ENCODE measurements at places on chromosomes 1 and 21.
A peak's percentile ranks its signal among the peaks of the same experiment; 100 is the strongest.

- no peak for DNase-seq
Measured at GRCh38 chr1:74679811-74680210, 6.2 kb upstream of the ERICH3 start.

GRCh38 chr21:26850116-26850643 is 5.0 kb upstream of the ADAMTS1 start:
- DNase-seq, result no peak

DNA sequence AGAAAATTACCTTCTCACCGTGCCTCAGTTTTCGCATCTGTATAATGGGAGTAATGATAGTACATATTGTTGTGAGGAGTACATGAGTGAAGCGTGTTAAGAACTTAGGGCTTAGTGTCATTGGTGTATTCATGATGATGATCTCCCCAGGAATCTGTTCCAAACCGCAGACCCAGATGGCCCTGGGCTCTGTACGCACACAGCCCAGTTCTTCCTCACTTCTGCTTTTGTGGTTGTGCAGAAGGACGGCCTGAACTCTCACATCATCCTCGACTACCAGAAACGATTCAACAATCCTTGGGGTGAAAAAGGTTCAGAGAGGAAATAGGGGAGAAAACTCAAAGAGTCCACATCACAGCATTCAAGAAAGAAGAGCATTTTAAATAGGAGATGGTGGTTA is 323.0 kb downstream of the CAMTA1 start:
- no peak for DNase-seq

GRCh38 chr1:204513117-204513716 is 3.0 kb upstream of the MDM4 start:
- no peak for DNase-seq

- DNase-seq, result no peak
Measured at GRCh38 chr1:76546354-76546933, 320.8 kb upstream of the ST6GALNAC5 start.

DNA sequence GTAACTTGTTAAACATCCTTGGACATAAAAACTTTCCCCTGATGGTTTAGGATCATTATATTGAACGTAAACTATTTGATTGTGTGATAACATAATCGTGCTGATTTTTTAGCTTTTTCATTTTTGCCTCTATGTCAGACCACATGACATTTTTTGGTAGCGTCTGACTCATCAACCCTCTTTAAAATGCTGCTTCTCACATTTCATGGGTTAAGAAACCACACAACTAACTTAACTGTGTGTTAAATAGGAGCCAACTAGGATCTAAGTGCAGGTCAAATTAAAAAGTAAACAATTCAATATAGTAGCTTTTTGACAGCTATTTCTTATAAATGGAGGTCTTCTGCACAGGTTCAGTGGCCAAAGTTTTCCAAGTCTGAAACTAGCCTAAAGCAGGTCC is 9.8 kb downstream of the BTG3 start:
- DNase-seq, result no peak

DNA sequence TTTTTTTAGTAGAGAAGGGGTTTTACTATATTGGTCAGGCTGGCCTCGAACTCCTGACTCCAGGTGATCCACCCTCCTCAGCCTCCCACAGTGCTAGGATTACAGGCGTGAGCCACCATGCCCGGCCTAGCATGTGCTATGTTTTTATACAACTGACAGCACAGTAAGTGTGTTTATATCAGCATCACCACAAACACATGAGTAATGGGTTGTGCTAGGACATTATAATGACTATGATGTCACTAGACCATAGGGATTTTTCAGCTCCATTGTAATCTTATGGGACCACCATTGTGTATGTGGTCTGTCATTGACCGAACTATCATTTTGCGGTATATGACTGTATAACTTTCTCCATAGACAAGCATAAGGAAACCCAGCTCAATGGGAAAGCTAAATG is 6.3 kb downstream of the LEFTY2 start:
- DNase-seq, result no peak

GRCh38 chr1:177998696-177999631 is 29.1 kb upstream of the SEC16B start:
- DNase-seq, result no peak

- peak; percentile 96 for DNase-seq
Measured at GRCh38 chr1:35557118-35557610, at the start of gene KIAA0319L. KIAA0319L (minus strand) TSS chr1:35557403; CDS start chr1:35554491, 2,912 bp downstream.

DNA sequence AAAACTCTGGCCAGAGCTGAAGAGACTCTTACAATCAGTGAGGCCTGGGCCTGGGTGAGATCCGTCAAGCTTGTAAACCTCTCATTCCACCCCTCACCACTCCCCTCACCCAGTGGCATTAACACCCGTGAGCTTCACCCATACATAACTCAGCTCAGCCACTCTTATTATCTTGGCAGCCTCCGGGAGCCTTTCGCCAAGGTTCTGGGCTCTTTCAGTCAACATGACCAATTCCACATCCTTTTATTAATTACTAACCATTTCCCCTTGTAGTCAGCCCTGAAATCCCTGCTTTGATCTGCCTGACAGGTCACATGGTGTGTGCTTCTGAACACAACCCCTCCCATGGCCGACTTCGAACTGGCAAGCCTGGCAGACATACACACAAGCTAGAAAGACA is 134.8 kb downstream of the SETD4 start:
- peak; percentile 53 for DNase-seq

DNA sequence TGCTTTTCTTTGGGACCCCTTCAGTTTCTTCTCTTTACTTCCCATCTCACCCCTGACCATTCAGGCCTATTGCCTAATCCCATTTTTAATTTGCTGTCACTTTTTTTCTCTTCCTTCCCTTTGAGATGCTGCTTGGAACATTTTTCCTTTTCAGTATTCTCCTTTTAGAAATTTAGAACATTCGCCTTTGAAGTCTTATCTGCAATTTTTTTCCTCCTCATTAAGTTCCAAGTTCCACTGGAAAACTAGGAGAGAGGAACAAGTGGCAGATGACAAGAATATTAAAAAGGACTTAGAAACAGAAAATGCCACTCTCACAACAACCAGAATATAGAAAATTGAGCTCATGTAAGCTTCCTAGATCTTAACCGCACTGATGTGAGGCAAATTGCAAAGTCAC is 126.6 kb downstream of the PSMG1 start:
- DNase-seq, result no peak

DNA sequence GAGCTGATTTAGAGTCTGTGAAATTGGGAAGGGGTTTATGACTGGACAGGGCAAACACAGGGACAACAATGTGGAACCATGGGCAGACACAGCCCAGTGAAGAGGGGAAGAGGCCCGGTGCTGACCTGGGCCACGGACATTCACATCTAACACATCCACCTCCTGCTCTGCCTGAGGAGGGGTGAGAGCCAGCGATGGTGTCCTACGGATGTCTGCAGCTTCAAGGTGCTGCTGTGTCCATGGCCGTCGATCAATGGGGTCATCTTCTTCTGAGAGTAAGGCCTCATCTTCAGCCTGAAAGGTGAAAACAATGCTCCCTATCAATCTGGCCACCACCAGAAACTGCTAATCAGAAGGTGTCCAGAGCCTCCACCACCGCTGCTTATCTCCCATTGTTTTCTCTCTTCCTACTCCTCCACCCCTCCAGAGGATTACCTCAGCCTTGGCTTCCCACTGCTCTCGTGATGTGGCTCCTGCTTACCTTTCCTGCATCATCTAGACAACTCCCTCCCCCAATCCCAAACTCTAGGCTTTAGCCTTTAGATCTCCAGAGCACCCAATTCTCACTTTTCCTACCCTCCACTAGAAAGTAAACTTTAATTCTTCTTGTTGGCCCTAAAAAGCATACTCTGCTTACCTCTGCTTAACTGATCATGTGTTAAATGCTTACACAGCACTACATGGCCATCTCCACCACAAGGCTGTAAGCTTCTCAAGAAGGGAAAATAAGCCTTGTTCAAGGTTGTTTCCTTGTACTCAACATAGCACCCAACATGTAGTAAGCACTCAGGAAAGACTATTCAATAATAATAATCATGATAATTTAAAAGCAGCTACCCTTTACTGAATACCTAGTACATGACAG is 24.0 kb upstream of the ADAM30 start:
- no peak for DNase-seq

GRCh38 chr1:230504310-230504709 is 78.2 kb upstream of the PGBD5 start:
- DNase-seq, result no peak

DNA sequence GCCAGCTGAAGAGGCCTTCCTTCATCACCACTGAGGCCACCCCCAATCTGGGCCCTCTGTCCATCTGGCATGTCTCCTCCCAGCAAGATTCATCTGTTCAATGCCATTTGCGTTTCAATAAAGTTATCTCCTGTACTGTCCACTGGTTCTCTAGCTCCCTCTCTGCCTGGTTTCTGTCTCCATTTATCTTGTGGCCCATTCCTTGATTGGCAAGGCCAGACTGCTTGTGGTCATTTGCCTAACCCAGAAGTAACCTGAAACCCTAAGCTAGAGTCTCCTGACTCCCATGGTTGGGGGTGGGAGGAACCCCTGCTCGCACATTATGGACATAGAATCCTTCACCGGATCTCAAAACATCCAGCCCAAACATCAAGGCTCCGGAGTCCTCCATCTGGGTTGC is 2.1 kb upstream of the IPO9 start:
- DNase-seq, result no peak

- no peak for DNase-seq
Measured at GRCh38 chr1:1604374-1605033, 4.6 kb upstream of the FNDC10 start.

- no peak for DNase-seq
Measured at GRCh38 chr1:221562542-221563475, 179.1 kb downstream of the DUSP10 start.

DNA sequence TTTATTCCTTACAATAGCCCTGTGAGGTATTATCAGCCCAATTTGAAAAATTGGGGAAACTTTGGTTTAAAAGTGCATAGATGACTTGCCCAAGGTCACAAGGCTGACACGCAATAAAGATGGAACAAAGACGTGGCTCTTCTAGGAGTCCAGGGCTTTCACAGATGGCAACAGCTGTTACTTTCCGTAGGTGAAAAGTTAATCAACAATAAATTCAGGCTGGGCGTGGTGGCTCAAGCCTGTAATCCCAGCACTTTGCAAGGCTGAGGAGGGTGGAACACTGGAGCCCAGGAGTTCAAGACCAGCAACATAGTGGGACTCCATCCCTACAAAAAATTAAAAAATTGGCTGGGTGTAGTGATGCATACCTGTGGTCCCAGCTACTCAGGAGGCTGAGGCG is 87.8 kb upstream of the ATF3 start:
- no peak for DNase-seq

- no peak for DNase-seq
Measured at GRCh38 chr21:31366825-31367224, 22.8 kb upstream of the TIAM1 start.

- DNase-seq, result no peak
Measured at GRCh38 chr1:187876775-187877174, 1048.0 kb downstream of the PLA2G4A start.

DNA sequence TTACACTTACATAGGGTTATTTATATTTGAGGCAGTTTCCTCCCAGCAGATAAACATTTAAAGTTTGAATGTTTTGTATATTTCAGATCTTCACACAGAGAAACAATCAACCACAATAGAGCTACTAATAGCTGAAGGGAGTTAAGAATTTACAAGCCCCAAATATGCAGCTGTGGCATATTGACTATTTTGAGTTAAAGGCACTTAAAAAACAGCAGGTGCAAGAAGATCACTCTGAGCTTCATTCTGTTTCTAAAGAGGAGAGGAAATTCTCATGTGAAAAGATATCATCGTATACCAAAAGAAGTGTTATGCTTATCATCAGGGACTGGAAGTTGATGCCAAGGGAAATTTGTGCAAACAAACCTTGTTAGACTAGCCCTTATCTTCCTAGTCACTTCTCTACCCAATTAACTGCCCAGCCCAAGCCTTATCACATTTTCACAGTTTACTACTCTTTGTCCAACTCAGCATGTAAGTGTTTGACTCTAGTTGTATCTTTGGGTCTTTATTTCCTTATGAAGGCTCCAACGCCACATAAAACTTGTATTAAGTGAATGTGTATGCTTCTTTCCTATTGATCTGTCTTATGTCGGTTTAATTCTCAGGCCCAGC is 66.3 kb upstream of the COG2 start:
- DNase-seq, result no peak

DNA sequence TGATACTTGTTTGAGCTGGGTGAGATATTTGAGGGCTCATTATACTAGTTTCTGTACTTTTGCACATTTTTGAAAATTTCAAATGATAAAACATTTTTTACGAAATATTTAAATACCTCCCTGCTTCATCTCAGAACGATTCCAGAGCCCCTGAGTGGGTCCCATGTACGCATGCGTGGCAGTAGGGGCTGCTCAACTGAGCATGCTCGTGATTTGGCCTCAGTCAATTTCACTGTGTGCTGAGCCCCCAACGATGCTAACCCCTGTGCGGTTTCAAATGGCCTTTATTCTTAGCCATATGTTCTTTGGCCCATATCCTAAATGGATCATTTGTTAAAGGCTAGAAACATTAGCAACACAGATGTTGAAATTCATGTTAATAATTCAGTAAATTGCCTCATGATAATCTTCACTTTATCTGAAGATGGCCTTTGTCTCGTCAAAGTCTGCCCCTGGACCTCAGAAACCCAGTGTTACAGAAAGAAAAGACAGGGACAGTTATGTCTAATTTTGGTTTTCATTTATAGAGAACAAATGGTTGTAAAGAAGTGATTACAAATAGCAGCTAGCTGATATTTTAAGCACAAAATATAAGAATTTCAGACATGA is 108.2 kb downstream of the MRPS6 start:
- no peak for DNase-seq

DNA sequence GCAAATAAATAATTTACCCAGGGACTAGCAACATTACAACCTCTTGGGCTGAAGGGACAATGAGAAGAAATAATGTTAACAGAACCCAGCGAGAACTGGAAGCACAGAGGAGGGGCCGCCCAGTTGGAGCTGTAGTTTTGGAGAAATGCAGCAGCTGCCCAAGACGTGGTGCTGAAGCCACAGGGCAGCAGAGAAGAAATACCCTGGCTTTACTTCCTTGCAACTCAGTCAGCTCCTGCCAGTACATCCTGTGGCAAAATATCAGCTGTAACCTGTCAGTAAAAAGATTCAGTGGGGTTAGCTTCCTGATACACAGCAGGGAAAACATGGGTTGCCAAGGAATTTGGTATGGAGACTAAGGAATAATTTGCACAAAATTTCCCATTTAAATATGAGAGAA is 283.6 kb upstream of the USP25 start:
- DNase-seq, result peak; percentile 51

DNA sequence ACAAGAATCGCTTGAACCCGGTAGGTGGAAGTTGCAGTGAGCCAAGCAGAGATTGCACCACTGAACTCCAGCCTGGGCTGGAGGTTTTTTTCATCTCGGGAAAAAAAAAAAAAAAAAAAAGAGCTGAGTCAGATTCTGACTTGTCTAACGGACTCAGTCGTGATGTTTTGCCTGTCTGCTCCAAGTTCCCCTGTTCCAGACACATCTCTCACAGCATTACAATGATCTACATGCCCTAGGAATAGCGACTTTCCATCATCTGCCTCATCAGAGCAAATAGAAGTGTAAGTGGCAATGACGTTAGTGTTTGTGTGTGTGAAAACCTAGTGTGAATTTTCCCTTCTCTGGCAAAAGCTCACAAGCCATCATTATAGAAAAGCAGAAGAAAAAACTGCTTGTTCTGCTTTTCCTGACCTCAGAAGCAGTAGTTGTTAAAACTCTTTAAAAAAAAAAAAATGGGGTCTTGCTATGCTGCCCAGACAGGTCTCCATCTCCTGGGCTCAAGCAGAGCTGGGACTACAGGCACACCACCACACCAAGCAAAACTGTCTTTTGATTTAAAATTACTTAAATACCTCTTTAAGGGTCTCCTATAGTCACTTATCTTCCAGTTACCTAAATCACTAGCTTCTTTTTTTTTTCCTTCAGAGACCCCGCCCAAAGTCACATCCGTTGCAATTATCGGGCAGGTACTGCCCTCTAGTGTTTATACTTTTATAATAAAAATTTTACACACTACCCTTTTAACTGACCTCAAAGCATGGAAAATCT is 37.3 kb downstream of the PLEKHO1 start:
- DNase-seq, result no peak
